Breast epithelium (tissue), 4 donors: ENCODE measurements at places on chromosomes 5 and 9. TPM values are rescaled to one million over a fixed set of nuclear protein-coding genes. Genes with fewer than 3 reads are reported as not detected.

GRCh38 chr9:98610711-98611110 is 98.0 kb downstream of the GABBR2 start:
- no peaks in the 10 kb centered on the region for H3K4me1 ChIP-seq
- no peak overlapping the region for H3K27ac ChIP-seq
- no peaks in the 10 kb centered on the region for H3K36me3 ChIP-seq

Gene SPINK4
- total RNA-seq = not detected

- H3K4me3 ChIP-seq = no peak overlapping the region
- no peaks in the 10 kb centered on the region for H3K4me1 ChIP-seq
- no peaks in the 10 kb centered on the region for H3K27me3 ChIP-seq
- H3K36me3 ChIP-seq = no peaks in the 10 kb centered on the region
- no peak overlapping the region for H3K27ac ChIP-seq
These were observed 113.2 kb upstream of the RANBP3L start for GRCh38 chr5:36414869-36415282.

DNA sequence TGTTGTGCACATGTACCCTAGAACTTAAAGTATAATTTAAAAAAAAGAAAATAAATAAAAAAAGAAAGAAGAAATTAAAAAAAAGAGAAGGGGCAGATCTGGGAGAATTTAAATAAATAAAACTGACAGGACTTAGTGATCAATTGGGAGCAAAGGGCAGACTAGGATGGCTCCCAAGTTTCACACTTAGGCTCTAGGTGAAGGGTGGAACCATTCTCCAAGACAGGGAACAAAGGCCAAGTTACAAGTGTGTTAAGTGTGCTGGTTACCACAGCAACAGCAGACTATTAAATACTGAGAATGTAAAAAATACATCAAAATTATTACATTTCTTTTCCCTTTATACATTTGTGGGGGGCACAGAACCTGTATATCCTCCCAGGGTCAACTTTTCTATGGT is 7.1 kb downstream of the ZDHHC21 start:
- H3K4me3 ChIP-seq = no peak overlapping the region
- no peaks in the 10 kb centered on the region for H3K4me1 ChIP-seq
- no peaks in the 10 kb centered on the region for H3K36me3 ChIP-seq
- no peak for DNase-seq

DNA sequence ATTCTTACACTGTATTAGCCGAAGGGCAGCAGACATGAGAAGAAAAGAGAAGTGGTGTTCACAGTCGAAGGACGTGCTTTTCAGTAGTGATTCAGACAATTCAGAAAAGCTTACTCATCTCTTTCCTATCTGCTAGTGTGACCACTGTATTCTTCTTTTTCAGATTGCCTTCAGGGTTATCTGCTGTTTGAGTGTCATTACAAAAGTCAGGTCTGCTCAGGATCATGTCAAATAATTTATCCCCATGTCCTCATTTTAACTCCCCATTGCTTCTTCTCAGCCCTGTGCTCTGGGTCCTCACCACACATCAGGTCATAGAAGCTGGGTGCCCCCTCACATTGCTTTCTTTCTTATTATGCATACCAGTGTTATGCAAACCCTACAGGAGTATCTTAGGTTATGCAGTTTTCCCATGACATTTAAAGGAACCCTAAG is 394.0 kb downstream of the CETN3 start:
- H3K36me3 ChIP-seq = no peaks in the 10 kb centered on the region
- H3K4me3 ChIP-seq = no peak overlapping the region
- DNase-seq = no peak

Gene WDR41
- 56.6 TPM for total RNA-seq

Gene EGFLAM
- 19.5 TPM for total RNA-seq

GRCh38 chr9:72911816-72912215 is 41.0 kb downstream of the ALDH1A1 start:
- H3K36me3 ChIP-seq = no peaks in the 10 kb centered on the region
- H3K27ac ChIP-seq = no peak overlapping the region
- H3K27me3 ChIP-seq = no peaks in the 10 kb centered on the region
- DNase-seq = no peak
- no peaks in the 10 kb centered on the region for H3K4me1 ChIP-seq
